Activated T-cell treated with anti-CD3 and anti-CD28 coated beads, Interleukin-2, amount 50 U/mL, for 48 hours (primary cell): ENCODE measurements at places on chromosomes 6 and 20.

GRCh38 chr6:105675715-105676397 lies 273.0 kb upstream of the PREP start:
- DNase-seq, result no peak

GRCh38 chr6:39982720-39983119 lies 48.5 kb upstream of the MOCS1 start:
- no peak for DNase-seq

- DNase-seq, result peak; percentile 73
Measured at GRCh38 chr6:111764238-111765175, 108.7 kb downstream of the FYN start.

DNA sequence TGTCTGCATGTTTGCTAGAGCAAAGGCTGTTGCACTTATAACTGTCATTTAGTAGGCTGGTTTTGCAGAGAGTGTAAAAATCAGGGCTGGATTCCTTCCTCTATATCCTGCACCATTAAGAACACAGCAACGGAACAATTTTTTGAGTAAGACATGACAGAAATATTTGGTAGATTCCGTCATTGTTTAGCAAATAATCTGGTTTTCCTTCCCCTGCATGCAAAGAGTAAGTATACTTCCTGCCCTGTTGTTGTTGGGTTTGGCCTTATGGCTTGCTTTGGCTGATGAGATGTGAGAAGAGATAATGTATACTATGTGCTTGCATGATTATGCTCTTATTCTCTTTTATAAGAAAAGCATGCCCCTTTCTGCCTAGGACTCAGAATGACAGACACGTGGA lies 23.8 kb downstream of the MANEA start:
- no peak for DNase-seq

- DNase-seq, result no peak
Measured at GRCh38 chr6:152636021-152636608, 1.0 kb downstream of the SYNE1 start.

DNA sequence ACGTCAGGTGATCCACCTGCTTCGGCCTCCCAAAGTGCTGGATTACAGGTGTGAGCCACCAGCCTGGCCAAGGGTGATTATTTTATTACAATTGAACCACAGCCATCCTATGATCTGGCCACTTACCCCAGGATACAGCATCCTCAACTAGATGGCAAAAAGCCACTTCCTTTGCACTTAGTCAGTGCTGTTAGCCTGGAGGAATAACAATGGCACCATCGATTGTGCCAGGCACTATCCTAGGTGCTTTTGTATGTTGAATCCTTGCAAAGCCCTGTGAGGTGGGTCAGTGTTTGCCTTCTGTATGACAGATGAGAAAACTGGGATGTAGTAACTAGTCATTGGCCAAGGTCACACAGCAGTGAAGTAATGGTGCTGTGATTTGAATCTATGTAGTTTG lies 11.2 kb upstream of the TTPAL start:
- DNase-seq, result no peak
